ENCODE measurements at places on chromosomes 5 and 9.

DNA sequence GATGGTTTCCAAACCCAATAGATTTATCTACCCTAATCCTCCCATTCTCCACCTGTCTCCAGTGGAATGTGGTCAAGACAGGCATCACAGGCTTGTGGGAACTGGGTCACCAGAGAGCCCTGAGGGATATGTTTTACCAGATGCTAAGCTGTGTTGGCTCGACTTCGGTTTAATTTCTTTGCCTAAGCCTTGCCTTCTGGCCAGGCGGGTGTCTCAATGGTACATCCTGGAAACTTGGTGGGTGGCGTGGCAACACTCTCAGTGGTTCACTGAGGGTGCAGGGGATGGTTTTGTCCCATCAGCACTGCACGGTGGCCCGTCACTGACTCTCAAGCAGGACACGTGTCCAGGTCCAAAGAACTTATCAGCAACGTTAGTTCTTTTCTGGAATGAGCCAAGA is 192.2 kb downstream of the TENT4A start:
- no peak for DNase-seq

DNA sequence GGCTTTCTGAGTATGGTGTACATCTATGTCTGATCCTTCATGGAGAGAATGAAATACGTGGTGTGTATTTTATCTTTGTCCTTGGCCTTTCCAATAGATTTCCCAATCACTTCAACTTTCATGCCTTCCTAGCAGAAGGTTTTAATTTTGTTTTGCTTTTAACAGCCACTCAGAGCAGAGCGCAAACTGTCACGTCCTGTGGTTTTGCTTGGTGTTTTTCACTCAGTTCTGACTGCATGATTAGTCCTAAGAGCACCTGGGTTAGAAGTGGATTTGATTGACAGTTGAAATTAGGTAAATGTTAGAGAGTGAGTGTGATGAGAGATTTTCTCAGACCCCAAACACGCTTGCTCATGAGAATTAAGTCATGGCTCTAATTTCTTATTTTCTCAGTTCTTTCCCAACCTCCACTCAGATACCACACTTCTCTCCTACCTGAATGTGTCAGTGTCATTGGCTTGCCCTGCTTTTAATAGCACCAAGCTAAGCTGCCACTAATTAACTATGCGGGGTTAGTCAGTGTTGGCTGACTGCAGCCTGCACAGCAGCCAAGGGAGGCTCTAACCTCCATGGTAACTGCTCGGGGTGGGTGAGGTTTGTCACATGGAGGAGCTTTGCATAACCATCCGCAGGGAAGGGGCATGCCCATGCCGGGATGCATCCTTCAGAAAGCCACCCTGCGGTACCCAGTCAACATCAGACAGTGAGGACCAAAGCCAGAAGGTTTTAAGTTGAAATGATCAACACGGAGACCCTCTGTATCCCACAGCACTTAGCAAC is 173.4 kb downstream of the NR3C1 start:
- peak; percentile 18 for DNase-seq

DNA sequence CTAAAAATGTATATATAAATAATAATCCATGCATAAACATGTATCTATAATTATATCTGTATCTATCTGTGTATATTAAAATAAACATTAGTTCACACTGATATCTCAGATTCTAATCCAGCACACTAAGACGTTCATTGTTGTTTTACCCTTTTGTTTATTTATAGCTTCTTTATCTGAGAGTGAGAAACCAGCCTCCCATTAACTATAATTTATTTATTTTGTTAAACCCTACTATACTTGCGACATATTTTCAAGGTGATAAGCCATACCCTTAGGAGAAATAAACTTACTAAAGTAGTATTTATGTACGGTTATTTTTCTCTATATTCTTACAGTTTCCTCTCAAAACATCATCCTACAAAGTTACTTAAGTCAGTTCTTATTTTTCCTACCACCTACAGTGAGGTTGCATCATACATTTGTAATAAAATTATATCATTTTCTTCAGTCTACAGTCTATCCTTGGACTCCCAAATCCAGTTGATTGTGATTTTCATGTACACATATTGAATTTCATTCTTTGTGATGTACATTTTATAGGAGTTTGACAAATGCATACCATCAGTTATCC is 726.4 kb upstream of the FAM174A start:
- DNase-seq = no peak

GRCh38 chr5:150322202-150322601 is 19.5 kb upstream of the ARSI start:
- no peak for DNase-seq

DNA sequence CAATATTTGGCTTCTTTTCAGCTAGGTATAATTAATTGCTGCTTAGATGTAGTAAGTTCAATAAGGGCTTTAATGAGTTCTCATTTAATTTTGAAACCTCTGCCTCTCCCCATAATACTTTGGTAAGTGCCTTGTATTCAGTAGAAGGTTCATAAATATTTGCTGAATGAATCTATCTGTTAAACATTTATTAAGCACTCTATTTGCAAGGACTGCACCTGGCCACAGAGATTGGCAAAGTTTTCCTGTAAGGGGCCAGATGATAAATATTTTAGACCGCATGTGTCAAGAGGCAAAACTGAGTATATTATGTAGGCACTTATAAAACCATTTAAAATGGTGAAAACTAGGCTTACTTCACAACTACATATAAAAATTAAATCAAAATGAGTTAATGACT is 19.0 kb upstream of the GNA14 start:
- DNase-seq = no peak

DNA sequence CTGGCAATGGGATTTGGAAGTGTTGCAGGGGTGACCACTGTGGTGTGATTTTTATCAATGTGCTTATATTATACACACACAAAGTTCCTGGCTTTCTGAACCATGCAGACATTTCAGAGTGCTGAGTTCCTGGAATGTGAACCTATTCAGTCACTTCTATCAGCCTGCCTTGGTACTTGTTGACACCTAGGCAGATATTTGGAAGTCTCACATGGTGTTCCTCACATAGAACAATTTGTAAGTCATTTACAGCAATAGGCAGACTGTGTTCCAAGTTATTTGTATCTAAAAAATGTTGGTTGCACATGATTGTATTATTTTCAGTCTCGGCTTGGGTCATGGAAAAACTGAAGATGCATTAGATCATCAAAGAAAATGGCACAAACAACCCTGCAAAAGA is 182.2 kb downstream of the SREK1 start:
- no peak for DNase-seq

DNA sequence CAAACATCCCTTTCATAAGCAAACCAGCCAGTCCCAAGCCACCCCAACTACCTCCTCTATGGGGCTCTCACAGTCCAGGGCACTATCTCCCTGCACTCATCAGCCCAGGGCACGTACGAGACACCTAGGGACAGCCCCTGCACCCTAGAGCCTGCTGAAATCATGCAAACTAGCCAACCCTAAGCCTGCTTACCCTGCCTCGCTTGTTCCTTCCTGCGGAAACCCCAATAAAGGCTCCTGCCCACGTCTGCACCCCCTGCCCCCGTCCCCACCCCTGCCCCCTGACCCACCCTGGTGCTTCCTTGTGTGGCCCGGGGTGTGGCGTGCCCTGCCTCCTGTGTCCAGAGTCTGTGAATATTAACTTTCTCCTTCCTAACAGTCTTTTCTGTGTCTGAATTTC is 135.9 kb downstream of the GADD45G start:
- no peak for DNase-seq

All from iPS-NIHi11 (cell line).